ENCODE measurements at places on chromosomes 1 and 21.

DNA sequence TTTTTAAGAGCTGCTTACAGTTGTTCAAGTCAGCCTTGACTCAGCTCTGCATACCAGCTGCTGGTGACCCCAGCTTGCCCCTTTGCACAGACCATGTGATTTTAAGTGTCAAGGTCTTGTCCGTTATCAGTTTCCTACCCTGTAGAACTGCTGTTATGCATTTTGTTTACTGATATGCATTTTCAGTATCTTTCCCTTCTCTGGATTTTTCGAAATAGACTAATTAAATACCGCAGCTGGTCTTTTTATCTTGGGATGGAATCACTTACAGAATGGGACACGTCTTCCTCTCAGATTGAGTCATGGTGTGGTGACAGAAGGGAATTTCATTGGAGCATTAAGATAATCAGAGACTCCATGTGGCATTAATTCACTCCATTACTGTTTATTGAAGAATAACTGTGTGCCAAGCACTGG lies 145.6 kb downstream of the FMN2 start:
- DNase-seq = no peak

GRCh38 chr1:10862743-10863335 lies 66.4 kb upstream of the CASZ1 start:
- DNase-seq = no peak

DNA sequence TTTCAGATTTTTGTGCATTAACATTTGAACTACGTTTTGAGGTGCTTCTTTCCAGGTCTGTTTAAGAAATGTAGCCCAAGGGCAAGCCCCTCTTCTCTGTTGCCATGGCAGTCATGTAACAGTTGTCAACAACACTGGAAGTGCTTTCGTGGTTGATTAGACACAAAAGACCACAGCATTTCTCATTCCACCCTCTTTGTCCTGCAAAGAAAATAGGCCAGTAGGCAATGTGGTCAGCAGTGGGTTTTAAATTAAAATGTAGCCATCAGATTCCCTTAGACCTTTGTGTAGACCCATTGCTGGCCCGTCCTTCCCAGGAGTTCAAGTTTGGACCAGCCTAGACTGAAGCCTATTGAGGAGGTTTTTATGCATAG lies 35.4 kb downstream of the VANGL1 start:
- DNase-seq = peak; percentile 37

GRCh38 chr1:88321706-88322105 lies 362.4 kb upstream of the PKN2 start:
- DNase-seq = no peak

DNA sequence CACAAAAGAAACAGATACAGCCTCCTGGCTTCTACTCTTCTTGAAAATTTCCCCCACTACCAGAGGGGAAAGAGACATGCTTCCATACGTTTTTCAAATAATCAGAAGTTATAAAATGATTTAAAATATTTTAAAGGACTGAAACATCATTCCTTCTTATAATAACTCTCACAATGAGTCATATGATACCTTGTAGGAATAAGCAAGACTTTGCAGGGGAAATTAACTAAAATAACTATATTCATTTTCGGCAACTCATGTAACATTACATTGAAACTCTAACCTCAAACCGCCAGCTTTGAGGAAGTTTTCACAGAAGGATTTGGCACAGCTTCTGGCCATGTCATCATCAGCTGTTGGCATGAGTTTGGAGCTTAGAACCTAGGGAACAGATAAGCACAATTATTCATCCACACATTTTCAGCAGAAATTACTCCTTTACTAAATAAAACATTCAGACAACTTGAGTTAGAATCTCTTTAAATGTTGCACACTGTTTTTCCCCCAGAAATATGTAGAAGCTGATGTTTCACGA lies 85.9 kb downstream of the USP24 start:
- DNase-seq = no peak

DNA sequence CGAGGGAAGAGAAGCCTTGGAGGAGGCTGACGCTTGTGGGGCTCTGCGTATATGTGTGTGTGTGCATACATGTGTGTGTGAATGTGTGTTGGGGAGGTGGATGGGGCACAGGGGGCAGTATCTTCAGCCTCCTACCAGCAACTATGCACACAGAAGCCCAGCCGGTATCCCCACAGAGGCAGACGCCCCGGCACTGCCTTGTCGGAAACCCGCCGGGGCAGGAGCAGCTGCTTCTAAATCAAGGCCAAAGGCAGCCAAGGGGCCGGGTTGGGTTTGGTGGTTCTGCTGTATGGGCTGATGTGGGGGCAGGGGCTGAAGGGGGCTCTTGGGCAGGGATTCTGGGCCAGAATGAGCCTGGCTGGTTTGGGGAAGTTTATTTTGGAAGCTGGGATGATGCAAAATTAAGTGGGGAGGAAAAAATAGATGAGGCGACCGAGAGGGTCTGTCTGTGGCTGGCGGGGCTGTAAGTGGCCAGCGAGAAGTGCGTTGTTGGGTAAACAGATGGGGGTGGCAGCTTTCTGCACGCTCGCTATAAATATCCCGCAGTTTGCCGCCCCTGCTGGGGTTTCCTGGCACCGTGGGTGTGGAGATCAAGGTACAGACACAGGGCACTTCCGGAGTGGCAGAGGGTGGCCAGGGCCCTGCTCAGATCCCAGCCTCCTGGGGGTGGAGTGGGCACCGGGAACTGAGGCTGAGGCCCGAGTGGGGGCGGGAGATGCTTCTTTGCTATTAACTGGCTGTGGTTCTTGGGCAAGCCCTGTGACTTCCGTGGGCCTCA lies 11.0 kb upstream of the WNT4 start:
- no peak for DNase-seq

GRCh38 chr1:221174330-221174993 lies 295.2 kb downstream of the HLX start:
- peak; percentile 14 for DNase-seq

- peak; percentile 69 for DNase-seq
These were observed at the start of gene FAAP20 for GRCh38 chr1:2194319-2194897. Gene FAAP20 (minus strand): TSS chr1:2194772. CDS start chr1:2194749, 23 bp downstream.

DNA sequence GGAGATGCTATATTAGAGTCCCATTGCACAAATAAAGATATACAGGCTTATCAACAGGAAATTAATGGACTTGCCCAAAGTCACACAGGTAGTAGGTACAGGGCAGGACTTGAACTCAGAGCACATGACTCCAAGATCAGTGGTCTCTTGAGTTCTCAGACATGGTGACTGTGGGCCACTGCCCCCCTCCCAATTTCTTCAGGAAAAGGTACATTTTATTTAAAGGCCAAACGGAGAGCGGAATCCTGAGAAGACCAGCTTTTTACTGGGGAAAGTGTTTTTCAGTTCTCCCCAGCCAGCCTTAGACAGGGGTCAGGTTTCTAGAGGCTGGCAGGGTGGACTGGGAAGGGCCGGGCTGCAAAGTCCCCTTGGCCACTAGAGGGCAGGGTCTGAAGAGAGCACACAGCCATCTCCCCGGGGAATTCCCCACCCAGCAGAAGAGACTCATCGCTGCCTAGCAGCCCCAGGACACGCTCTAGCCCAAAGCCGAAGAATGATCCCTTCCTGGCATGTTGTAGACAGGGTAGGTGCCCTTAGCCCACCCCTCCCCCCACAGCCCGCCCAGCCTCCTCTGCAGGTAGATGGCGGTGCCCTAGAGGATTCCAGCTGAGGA lies 29.7 kb downstream of the ACP6 start:
- peak; percentile 78 for DNase-seq

- no peak for DNase-seq
These were observed 212.0 kb downstream of the PRDM2 start for GRCh38 chr1:13911697-13912619.

DNA sequence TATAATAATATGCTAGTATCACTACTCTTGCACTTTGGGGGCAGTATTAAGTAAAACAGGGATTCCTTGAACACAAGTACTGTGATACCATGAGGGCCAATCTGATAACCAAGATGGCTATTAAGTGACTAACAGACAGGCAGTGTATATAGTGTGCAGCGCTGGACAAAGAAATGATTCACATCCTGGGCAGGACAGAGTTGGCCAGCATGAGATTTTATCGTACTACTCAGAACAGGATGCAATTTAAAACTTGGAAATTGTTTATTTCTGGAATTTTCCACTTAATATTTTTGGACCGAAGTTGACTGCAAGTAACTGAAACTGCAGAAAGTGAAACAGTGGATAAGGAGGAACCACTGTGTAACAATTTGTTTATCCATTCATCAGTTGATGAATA lies 74.6 kb downstream of the DNTTIP2 start:
- no peak for DNase-seq

DNA sequence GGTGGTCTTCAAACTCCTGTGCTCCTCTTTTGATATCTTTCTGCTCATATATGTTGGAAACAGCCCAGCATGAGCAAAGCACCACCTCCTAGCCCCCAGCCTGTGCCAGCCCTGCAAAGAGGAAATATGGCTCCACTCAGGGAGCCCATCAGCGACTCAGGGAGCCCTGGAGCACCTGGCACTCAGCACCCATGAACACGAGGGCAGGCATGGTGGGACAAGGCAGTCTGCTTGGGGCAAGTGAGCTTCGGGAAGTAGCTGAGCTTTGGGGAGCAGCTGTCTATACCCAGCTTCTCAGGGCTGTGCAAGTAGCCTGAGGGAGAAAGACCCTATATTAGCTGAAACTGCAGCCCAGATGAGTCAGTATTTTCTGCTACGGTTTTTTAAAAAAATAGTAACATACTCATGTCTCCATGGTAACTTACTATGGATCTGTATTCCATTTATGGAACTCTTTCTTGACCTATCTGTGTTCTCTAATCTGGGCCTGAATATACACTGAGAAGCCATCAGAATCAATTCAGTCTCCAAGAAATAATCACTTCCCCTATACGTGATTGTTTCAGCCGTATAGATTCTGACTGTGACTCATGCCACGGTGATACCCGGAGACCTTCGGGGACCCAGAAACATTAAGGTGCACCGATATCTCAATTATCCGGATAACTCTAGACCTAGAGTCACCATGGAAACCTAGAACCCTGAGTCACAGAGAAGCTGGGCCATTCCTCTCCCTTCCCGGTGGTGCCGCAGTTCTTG lies 1.5 kb upstream of the ETS2 start:
- DNase-seq = no peak

DNA sequence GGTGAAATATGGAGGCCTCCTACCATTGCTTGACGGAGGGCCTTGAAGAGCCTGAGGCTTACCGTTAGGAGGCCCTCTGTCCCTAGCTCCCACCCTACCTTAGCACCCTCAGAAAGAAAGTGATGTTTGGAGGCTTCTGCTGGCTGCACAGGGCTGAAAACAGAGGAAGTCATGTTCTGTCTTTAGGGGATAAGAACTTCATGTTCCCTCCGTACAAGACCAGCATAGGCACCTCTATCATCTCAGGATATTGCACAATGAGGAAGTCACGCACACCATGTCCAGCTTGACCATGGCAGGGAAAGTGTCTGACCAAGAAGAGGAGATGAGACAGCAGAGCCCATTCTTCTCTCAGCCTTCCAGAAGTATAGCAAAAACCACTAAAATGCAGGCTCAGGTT lies 13.8 kb downstream of the ADORA3 start:
- DNase-seq = peak; percentile 90

GRCh38 chr1:203178821-203179666 lies 3.4 kb upstream of the MYBPH start:
- peak; percentile 65 for DNase-seq
